MV-4-11 (cell line): ENCODE measurements at places on chromosomes 12 and 14.

- DNase-seq = no peak
These were observed 15.3 kb downstream of the EP400 start for GRCh38 chr12:131965073-131965472.

DNA sequence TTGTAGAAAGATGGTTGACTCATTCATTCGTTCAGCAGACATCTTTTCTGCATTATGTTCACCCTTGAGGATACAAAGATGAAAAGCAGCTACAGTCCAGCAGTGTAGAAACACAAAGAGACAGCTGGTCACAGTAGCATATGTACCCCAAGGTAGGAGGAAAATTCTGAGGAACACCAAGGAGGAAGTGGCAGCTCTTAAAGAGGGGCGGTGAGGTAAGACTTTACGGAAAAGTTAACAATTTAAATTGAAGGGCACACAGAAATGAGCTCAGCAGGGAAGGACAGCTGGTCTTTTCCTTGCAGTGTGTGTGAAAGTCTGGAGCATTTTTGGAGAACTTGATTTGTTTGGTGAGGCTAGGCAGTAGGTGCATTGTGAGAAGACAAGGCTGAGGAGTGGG is 3.5 kb downstream of the SLC35E3 start:
- DNase-seq = no peak

- DNase-seq = no peak
These were observed 36.5 kb downstream of the SLC6A12 start for GRCh38 chr12:177336-177979.

DNA sequence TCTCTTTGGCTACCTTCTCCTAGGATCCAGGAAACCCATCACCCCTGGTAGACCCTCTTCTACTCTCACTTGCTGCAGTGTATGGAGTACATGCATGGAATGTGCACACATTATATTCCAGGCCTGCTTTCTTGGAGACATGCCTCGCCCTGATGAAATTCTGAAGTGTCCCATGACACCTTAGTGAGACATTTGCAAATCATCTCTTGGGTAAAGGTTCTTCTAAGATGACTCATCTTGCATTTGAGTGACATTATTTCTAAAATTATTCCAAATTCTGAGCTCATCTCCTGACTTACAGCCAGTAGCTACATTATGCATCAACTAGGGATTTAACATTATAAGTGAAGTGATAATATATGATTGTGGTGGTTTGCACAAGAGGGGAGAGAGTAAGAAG is 49.8 kb downstream of the SDR9C7 start:
- no peak for DNase-seq
